ENCODE measurements at places on chromosomes 1 and 21.

GRCh38 chr1:68954841-68955240 lies 458.0 kb upstream of the DEPDC1 start:
- no peak for DNase-seq

DNA sequence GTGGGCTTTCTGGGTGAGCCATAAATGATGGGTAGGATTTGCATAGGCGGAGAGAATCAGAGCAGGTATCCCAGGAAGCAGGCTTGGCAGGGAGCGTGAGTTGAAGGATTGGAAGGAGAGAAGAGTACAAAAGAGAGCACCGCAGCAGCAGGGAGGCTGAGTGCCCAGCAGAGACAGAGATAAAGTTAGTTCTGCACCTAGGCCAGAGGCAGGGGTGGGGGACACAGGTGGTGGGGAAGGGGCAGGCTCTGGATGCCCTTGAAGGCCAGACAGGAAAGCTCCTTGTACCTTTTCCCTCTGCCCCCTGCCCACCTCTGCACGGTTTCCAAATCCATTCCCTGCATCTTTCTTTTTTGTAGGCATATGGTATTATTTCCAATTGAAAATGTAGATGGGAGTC lies 33.0 kb upstream of the TRABD2B start:
- no peak for DNase-seq

GRCh38 chr1:206512058-206512850 lies 4.9 kb downstream of the RASSF5 start:
- DNase-seq: no peak

DNA sequence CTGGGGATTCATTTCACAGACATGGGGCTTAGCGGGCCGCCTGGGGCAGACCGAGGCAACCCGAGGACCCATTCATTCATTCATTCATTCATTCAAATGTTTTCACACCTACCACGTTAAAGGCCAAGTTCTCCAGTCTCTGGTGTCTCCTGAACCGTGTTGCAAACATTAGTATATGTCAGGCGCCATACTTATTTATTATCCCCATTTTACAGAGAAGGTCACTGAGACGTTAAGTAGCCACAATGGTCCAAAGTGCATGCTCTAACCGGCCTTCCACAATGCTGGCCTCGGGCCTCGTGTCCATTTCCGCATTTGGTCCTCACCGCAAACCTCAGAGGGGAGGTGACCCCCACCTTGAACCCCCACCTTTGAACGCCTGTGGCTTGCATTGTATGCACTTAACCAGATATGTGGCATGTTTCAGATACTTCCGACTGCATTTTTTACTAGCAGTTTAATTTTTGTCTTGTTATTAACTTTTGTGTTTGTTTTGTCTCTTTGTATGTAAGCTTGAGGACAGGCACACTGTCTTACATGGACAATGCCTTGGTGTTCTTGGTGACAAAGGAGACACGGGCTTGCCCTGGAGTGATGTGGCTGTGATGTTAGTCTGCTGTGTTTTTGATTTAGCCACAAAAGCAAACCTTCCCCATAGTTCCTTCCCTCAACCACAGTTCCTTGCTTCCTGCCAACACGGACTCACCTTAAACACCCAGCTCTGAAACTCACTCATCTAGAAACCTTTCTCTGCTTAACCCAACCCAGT lies 1.2 kb upstream of the IFFO2 start:
- DNase-seq: no peak

- no peak for DNase-seq
These were observed 62.2 kb upstream of the SLC44A3 start for GRCh38 chr1:94757931-94758330.

DNA sequence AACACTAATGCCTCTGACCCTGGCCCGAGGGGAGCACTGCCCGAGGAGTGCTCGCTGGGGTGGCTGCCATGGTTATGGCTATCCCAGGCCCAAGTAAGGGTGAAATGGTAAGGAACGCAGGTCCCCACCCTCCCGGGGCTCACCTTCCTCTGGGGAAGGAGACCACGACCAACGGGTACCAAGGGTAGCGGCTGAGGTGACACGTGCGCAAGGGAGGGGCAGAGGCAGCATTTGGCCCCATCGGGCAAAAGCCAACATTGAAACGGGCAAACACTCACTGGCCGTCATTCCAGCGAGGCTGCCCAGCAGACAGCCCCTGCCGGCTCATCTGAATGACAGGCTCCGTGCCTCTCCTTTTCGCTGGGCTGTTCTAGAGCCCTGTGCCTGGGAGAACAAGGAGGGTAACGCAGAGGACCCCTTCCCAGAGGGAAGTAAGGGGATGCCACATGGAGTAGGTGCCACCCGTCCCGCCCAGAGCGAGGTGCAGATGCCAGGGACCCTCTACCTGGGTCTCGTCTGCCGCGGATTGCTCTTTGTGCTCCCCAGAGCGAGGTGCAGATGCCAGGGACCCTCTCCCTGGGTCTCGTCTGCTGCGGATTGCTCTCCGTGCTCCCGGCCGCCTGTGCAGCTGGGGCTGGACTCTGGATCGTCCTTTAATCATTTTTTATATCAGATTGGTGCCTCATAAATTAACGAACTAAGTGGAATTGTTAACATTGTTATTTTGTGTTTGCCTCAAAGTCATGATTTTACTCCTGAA lies 16.2 kb downstream of the ACTRT2 start:
- DNase-seq: no peak

DNA sequence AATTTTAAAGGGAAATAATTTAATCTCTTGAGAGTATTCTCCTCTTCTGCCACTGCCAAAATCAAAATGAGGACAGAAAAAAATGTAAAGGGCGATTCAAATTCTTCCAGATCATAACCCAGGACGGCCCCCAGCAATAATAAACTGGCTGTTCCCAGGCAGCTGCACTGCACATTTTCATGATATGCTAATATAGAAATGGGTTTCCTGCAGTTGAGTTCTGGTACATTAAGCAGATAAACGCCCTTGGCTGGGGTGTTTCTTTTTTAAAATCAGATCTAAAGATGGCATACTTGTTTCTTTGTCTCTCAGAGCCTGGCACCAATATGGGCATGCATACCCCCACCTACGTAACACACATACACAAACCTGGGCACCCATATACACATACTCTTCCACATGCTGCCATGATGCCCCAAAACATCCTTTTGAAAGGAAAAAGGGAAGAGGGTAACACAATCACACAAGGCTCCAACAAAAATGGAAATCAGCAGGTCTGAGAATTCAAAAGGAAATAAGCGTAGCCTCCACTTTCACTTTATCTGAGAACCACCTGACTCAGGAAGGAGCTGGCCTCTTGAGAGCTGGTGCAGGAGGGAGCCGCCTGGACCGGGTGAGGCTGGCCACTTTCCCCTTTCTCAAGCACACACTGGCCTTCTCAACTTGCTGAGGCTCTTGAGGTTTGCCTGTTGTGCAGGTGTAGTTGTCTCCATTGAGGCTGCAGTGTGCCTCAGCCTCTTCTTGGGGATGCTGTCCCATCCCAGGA lies 653.4 kb downstream of the KIF26B start:
- DNase-seq: no peak

DNA sequence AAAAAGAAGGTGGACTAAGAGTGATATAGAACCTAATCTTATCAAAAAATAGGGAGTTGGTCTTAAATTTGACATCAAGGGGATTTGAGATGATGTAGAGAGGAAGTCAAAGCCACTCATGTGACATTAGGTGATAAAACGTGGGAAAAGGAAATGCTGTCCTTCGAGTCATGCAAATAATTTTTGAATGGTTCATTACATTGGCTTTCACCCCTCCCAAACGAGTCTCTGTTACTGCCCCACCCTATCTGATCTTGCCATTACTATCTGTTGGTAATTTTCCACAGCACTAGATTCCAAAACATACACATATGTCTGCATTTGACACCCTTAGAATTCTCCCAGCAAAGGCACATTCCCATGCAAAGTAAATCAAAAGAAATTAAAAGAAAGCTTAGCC lies 531.1 kb upstream of the ADAMTS5 start:
- DNase-seq: no peak

GRCh38 chr21:34986561-34987500 lies 62.3 kb downstream of the RUNX1 start:
- DNase-seq: no peak

DNA sequence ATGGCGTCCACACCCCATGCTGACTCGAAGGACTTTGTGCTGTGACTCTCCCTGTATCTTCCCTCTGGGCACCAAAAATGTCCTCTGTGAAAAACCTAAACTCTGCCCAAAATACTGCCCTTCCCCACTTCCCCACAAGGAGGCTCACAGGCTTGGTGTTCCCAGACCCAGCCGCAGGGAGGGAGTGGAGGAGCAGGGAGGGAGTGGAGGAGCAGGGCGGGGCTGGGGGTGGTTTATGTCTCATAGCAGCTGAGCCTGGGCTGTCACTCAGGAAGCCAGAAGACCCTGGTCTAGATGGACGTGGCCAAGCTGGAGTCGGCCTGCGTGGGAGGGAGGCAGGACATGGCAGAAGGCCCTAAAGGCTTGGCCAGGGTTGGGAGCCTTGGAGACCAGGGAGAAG lies 461.7 kb downstream of the PTPRU start:
- no peak for DNase-seq

GRCh38 chr1:159664247-159664646 lies 50.1 kb downstream of the CRP start:
- DNase-seq: no peak

- no peak for DNase-seq
These were observed 43.8 kb downstream of the KIRREL1 start for GRCh38 chr1:158037008-158037865.

DNA sequence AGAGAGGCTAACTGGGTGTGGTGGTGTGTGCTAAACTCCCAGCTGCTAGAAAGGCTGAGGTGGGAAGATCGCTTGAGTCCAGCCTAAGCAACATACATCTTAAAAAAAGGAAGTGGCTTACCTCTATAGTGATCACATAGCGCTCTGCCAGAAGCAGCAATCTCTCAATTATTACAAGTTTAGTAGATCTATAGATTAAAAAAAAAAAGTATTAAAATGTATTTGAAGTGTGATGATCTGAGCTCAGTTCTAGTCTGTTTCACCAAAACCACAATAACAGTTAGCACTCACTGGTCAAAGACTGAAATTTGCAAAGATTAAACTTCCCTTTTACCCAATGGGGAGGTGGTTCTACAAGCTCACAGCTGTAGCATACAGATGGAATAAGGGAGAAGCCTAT lies 76.3 kb downstream of the USP24 start:
- no peak for DNase-seq

DNA sequence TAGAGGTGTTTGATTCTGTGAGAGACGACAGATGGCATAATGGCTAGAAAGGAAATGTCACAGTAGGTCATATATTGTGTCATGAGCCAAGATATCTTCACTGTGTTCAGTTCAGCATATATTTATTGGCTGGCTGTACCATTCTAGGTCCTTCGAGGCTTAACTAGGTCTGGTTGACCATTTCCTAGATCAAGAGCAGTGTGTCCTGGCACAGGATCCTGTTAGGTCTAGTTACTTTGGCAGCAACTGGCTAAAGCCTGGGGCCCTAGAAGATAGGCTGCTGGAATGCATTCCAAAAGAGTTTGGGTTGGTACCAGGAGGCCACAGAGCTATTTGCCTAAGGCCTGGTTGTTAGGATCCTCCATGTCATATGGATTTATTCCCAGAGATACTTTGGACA lies 20.9 kb downstream of the ZBTB40 start:
- DNase-seq: no peak

DNA sequence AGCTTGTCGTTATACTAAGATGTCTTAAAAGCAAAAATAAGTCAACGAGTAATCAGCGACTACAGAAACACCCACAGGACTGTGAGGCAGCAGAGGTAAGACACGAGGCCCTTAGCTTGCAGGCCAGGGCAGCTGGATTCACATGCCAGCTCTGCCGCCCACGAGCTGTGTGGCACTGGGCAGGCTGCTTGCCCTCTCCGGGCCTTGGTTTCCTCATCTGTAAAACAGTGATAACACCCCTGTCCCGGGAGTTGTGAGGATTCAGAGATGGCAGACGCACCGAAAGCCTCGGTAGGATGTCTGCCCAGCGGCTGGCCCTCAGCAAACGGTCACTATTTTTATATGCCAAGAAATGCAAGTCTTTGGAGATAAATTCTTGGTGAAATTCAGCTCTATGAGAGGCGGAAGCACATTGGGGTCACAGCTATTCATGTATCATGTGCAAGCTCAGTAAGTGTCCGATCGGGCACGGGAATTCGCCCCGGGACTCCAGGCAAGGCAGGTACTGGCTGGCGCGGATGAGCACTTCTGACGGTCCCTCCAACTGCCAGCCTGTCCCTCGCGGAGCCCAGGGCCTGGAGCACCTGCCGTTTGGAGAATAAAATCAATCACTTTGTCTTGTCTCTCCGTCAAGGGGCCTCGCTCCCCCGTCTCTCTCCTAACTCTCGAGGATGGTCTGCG lies 1.1 kb downstream of the C2CD2 start:
- DNase-seq: no peak

DNA sequence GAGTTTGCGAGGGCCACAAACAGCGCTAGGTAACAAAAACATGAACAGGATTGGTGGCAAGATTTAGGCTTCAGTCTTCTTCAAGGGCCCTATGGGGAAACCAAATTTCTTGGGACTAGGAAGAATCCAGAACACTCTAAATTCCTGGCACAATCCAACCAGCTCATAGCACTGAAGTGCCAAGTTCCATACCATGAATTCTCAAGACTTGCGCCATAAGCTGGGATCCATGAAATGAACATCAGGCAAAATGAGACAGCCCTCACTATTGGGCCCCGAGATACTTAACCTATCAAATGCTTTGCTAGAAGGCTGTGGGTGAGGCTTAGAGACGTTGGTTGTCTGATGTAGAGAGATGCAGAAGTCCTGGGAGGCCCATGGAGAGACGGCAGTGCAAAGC lies 322.1 kb downstream of the PAPPA2 start:
- DNase-seq: no peak

- DNase-seq: no peak
These were observed 53.9 kb downstream of the GABPA start for GRCh38 chr21:25788677-25789076.

GRCh38 chr21:42820616-42821465 lies 58.5 kb downstream of the WDR4 start:
- DNase-seq: no peak

- DNase-seq: no peak
These were observed 61.9 kb downstream of the EPB41 start for GRCh38 chr1:28976248-28976647.

GRCh38 chr1:167100730-167101129 lies 6.9 kb downstream of the STYXL2 start:
- no peak for DNase-seq

DNA sequence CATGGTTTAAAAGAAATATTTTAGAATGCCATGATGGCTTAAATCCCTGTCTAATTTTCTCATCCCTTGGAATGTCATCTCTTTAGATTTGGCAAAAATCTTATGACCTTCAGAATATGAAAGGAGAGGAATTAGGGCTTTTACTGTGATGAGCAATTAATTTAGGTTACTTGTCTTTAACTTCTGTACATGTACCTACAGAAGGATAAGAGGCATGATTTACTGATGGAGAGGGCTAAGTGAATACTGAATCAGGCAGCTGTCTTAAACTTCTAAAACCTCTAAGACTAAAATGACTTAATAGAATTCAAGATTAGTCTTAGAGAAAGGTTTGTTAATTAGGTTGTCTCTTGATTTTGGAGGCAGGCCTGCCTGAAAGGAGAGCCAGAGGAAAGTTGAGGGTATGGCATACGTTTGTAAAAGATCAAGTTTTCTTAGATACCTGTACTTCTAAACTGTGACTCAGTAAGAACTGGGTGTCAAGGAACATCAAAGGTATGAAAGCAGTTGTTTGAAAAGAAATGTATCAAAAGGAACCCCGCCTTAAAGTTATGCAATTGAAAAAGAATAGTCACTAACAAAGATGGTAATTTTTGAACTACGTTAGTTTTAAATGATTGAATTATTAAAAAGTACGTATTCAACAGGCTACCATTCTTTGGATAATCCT lies 12.5 kb downstream of the MACO1 start:
- no peak for DNase-seq
